Occipital lobe (tissue), 3 donors: ENCODE measurements at places on chromosomes 11 and 22.

GRCh38 chr22:33883561-33883960 lies 36.7 kb downstream of the LARGE1 start:
- DNase-seq, result no peak

- no peak for DNase-seq
Measured at GRCh38 chr22:49882519-49883293, 29.1 kb downstream of the ZBED4 start.

- DNase-seq, result no peak
Measured at GRCh38 chr11:93738647-93739081, 2.6 kb downstream of the TAF1D start.

DNA sequence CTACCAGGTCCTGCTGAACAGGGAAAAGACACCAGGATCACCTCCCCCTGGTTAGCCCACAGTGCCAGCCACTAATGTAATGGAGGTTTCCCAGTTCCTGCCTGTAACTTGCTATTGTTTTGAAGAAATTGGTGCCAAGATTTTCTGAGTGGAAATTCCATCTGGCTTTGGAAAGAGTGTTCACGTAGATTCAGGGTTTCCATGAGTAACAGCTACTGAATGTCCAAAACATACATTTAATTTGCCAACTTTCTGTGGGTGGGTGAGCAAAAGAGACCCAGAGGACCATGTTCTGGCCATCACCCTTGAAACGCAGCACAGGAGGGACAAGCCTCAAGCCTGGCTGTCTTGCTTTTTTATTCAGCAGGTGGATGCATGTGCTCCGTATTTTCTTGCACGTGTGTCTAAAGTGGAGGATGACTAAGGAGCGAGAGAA lies 8.8 kb upstream of the DKK3 start:
- no peak for DNase-seq
